ENCODE measurements at places on chromosomes 5 and 9.

DNA sequence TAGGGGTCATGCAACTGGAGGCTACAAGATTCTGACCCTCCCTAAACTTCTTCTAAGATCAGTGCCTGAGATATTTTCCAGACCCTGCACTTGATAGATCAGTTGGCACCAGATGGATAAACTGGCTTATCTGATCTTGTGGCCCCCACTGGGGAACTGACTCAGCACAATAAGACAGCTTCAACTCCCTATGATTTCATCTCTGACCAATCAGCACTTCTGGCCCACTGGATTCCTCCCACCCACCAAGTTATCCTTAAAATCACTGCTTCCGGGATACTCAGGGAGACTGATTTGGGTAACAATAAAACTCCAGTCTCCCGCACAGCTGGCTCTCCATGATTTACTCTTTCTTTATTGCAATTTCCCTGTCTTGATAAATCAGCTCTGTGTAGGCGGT lies 2180.4 kb upstream of the WWC1 start:
- DNase-seq, result no peak

DNA sequence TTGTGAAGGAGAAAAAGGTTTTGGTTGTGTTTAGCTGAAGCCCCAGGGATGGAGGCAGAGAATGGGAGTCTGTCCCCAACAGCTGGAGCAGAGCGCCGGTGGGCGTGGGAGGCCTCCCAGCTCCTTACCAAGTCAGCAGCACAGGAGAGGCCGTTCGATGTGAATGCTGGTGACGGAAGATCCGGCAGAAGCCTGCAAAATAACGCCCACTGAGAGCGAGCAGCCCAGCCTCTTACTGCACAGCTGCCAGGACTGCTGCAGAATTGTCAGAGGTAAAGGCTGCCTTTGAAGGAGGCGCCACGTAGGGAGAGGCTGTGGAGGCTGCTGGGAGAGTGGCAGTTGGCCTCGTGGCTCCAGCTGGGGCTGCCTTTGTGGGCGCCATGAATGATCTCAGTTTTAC lies 26.2 kb downstream of the ANGPTL2 start:
- no peak for DNase-seq

DNA sequence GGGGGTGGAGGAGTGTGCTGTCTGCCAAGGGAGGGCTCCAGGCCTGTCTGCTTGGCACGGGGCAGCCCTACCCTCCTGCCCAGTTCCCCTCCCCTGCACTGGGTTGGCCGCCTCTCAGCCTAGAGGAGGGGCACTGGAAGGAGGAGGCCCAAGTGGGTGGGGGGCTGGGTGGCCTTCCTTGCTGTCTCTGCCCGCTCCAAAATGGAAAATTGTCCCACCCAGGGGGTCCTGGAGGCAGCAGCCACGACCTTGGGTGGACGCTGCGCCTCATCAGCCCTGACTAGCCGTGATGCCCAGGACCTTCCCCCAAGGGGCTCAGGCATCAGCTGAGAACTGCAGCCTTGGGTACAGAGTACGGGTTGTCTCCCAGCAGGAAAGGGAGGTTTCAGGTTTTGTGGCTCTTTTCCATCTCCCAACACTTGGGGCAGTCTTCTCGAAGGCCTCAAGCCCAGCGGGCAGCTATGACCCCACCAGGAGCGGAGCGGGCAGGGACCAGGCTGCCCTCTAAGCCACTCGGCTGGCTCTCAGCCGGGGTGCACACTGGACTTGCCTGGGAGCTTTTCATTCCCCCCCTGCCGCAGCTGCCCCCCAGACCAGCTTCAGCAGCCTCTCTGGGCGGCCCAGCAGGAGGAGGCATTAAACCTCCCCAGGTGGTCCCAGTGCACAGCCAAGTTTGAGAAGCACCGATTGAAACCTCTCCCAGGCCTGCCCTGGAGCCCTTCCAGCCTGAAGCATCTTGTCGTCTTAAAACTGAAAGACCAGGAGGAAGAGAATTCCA lies 20.6 kb downstream of the NTNG2 start:
- DNase-seq, result peak; percentile 63

- DNase-seq, result no peak
These were observed 293.9 kb upstream of the RIOK2 start for GRCh38 chr5:97476852-97477534.

GRCh38 chr5:68729678-68730077 lies 364.1 kb upstream of the SLC30A5 start:
- DNase-seq, result no peak

DNA sequence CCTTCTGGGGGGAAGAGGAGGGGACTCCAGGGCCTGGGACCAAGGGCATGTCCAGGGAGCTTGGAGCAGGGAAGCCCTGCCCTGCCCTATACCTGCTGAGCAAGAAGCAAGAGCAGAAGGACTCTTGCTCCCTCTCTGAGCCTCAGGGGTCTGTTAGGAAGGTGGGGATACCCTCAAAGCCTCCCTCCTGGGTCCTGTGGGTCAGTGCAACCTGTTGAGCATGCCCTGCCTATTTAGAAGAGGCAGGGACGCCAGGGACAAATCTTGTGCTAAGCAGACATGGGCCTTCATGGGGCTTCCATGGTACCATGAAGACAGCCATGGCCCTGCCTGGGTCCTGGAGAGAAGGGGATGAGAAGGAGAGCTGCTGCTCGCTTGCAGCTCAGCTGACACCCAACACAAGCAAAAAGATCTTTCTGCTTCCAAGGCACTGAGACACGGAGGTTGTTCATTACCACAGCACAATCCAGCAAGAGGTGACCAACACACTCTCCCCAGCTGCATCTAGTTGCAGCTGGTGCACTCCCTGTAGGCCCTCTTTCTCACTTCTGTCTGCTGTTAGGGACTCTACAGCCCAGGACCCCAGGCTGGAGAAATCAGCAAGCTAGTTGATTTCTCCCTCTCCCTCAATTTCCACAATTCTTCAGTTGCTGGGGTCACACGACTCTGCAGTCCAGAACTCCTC lies 39.3 kb downstream of the C9orf50 start:
- DNase-seq, result no peak

DNA sequence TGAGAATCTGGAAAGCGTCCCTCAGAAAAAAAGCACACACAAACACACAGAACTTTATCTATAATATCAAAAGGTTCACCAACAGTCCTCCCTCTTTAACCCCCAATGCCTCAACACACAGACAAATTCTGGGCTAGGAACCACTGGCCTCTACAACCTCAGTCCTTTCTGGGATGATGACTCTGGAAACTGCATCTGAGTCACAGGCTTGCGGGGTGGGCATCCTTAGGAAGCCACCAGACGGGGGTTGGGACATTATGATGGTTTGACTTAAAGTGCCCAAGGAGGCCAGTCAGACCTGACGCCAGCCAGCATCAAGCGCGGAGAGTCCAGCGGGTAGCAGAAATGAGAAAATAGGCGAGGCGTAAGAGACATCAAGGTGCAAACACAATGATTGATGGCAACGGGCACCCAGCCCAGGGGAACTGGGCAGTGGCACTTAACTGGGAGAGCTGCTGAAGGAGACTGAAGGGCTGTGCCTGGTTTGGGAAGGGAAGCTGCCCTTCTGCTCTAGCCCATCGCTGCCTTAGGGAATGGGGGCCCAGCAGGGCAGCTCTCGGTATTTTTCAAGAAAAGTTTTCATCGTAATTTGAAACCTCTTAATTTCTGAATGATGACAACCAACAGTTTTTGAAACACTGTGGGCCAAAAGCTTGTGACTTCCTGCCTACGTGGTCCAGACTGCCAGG lies 20.7 kb downstream of the SPRY4 start:
- no peak for DNase-seq

DNA sequence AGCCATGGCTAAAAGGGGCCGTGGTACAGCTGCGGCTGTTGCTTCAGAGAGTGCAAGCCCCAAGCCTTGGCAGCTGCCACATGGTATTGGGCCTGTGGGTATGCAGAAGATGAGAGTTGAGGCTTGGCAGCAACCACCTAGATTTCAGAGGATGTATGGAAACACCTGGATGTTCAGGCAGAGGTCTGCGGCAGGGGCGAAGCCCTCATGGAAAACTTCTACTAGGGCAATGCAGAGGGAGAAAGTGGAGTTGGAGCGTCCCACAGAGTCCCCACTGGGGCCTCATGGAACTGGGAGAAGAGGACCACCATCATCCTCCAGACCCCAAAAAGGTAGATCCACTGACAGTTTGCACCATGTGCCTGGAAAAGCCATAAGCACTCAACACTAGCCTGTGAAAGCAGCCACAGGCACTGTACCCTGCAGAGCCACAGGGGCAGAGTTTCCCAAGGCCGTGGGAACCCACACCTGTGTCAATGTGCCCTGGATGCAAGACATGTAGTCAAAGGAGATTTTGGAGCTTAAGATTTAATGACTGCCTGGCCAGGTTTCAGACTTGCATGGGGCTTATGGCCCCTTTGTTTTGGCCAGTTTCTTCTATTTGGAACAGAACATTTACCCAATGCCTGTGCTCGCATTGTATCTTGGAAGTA lies 65.9 kb downstream of the DMXL1 start:
- DNase-seq, result no peak

- DNase-seq, result no peak
These were observed 14.5 kb downstream of the CDKN2AIPNL start for GRCh38 chr5:134397196-134397595.

- DNase-seq, result no peak
These were observed 282.2 kb upstream of the FAM174A start for GRCh38 chr5:100252944-100253343.

- no peak for DNase-seq
These were observed 82.7 kb downstream of the AMBP start for GRCh38 chr9:113995401-113995800.

DNA sequence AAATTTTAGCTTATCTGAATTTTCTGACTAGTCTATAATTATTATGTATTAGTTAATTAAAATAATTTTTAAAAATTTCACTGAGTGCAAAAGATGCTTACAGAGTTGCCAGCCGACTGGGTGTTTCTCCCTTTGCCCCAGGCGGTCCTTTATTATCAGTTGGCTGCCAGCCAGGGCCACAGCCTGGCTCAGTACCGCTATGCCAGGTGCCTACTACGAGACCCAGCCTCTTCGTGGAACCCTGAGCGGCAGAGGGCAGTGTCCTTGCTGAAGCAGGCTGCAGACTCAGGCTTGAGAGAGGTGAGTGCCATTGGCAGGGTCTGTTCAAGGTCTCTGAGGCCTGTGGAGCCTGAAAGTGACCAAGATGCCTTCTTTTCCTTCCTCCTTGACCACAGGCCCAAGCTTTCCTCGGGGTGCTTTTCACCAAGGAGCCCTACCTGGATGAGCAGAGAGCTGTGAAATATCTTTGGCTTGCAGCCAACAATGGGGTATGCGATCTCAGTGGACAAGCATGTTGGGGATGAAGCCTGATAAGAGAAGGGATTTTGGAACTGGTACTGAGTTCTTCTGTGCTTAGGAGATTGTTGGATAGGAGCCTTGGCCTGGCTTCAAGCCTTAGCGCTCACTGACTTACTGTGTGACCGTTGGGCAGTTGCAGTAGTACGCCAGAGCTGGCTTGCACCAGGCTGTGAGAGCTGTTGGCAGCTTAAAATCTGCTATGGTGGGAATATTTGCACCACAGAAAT lies 10.6 kb downstream of the DELE1 start:
- DNase-seq, result peak; percentile 40

DNA sequence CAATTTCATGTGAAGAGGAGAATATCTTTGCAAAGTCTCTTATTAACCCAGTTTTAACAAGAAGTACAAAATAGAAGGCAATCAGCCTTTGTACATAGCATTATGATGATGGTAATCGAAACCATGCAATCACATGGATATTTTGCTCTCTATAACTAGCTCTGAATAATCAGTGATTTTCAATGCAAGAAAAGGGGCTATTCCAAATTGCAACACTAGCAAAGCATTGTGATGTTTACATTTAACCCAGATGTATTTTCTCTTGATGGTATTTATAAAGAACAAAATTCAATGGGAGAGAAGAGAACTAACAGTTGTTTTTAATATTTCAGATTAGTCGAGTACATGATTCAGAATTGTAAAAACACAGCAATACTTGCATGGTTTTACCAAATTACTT lies 437.5 kb upstream of the DMAC1 start:
- no peak for DNase-seq

GRCh38 chr9:129469988-129470316 lies 150.9 kb downstream of the C9orf50 start:
- DNase-seq, result no peak

- no peak for DNase-seq
These were observed 379.0 kb upstream of the RPS23 start for GRCh38 chr5:82657033-82657699.

DNA sequence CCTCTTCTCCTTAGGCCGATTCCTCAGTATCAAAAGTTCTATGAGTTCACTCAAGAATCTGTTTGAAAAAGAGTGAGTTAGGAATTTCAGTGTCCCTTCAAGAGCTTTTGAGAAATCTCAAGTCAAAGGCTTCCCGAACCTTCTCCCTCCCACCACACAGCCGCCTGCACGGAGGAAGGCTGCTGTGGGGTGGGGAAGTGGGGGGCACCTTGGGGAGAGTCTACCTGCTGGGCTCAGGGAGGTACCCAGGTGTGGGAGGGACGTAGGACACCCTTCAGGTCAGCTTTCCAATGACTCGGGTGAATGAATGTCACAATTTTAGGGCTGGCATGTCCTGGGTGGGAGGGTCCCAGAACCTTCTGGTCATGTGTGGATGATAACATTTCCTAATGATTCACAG lies 17.5 kb downstream of the CXCL14 start:
- DNase-seq, result no peak

GRCh38 chr5:172453206-172453985 lies 929 bp downstream of the SH3PXD2B start:
- no peak for DNase-seq

DNA sequence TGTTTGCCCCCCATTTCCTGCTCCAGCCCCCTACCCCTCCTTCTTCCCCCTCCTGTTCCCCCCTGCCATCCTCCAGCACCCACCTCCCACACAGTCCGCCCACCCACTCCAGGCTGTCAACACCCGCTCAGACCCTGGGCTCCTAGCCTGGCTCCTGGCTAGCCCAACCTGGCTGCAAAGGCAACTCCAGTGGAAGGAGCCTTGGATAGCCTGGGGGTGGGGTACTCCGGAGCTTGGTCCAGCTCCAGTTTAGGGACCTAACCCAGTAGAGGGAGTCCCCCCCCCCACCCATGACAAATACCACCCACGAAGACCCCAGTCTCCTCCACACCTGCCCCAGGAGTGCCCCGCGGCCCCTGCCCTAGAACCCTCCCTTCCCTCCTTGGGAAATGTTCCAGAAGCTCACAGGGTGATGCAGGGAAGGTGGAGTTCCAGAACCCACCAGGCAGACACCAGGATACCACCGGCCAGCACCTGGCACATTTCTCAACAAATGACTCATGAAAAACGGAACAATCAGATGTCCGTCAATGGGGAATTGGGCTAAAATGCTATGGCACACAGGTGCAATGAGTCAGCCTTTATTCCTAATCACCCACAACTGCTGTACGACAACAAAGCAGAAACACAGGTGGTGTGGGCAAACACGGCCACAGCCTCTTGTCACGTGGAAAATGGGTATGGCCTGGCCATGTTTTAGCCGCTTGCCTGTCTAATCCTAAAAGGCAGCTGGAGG lies 901 bp upstream of the SLC12A7 start:
- DNase-seq, result no peak

GRCh38 chr9:131776473-131776872 lies 36.6 kb upstream of the RAPGEF1 start:
- DNase-seq, result no peak

DNA sequence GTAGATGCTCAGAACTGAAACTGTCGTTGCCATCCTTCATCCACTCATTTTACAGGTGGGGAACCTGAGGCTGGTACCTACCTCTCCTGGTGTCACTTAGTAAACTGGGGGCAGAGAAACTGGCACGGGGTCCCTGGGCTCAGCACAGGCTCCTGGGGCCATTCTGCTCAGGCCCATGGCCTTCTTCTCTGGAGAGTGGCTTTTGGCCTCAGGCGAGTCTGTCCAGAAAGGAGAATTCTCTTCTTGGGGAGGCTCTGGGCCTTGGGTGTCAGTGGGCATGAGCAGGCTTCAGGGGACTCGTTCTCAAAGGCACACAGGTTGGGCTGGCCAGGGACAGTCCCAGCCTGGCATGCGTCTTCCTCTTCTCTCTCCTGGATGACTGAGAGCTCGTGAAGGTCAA lies 24.6 kb downstream of the COL5A1 start:
- no peak for DNase-seq

GRCh38 chr9:81782313-81782995 lies 93.1 kb upstream of the TLE1 start:
- no peak for DNase-seq
